ENCODE measurements at places on chromosomes 7 and 10.
A peak's percentile ranks its signal among the peaks of the same experiment; 100 is the strongest.

- DNase-seq, result no peak
Observed at GRCh38 chr7:101983147-101983811, 165.9 kb downstream of the CUX1 start.

- DNase-seq, result peak; percentile 97
Observed at GRCh38 chr7:1169409-1170368, 9.7 kb upstream of the ZFAND2A start.

GRCh38 chr10:71708301-71708703 is 11.3 kb downstream of the C10orf105 start:
- DNase-seq, result peak; percentile 77

DNA sequence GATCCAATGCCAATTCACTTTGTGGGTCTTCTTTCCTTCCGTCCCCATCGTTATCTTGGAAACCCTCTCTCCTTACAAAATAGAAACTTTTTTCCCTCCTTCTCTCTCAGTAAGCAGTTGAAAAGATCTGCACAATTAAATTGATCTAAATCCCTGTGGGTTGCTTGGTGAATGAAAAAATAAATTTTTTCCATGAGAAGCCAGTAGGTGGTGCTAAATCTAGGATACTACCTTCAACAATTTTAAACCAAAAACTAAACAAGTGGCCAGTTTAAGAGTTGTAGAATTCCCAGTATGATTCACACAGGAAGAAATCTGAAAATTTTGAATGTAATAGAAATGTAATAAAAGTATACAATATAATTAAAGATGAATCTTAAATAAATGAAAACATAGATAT is 990.3 kb upstream of the ZNF722 start:
- DNase-seq, result no peak

- DNase-seq, result no peak
Observed at GRCh38 chr7:129775695-129776361, 164.3 kb downstream of the NRF1 start.

- DNase-seq, result no peak
Observed at GRCh38 chr10:93856349-93857145, 37.2 kb upstream of the SLC35G1 start.

GRCh38 chr10:48935577-48935976 is 4.1 kb downstream of the LRRC18 start:
- DNase-seq, result no peak

- no peak for DNase-seq
Observed at GRCh38 chr10:15427843-15428414, 56.8 kb upstream of the FAM171A1 start.

DNA sequence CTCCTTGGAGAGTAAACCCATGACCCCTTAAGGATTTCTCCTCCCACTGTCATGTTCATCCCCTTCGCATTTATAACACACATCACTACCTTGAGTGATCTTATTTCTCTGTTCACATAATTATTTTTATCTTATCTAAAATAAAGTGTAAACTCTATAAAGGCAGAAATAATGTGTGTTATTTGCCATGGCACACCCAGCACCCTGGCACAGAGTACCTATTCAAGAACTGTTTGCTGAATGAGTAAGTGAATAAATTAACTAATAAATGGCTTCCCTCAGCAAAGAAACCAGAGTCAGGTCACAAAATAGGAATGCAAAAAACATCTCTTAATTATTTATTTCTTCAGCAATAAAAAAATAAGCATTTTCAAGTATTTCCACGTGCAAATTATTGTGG is 330.3 kb upstream of the GHITM start:
- DNase-seq, result no peak

DNA sequence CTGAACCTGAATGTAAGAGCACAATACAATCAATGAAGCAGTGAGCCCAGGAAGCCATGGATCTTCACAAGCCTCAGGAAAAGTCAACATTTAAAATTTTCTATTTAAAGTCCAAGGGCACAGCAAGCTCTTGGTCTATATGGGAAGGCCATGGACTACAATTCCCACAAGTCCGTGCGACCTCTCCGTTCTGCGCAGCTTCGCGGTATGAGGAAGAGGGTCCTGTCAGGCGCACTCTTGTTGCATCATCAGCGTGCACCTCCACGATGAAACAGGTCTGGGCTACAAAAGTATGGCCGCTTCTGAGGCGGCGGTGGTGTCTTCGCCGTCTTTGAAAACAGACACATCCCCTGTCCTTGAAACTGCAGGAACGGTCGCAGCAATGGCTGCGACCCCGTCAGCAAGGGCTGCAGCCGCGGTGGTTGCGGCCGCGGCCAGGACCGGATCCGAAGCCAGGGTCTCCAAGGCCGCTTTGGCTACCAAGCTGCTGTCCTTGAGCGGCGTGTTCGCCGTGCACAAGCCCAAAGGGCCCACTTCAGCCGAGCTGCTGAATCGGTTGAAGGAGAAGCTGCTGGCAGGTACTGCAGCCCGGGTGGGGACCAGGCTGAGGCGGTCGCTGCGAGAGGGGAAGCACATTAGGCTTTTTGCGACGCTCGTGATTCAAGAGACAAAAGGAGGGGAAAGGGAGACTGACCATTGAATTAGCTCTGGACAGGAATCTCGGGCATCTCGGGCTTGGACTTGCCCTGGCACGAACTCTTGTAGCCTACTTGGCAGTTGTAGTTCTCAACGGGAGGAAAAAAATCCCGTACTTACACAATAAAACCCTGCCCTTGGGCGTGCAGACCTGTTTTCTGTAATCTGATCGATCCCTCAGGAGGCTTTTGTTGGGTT is at the start of gene TRUB1:
Gene TRUB1, plus strand, starts transcription at position 234 of the 894 bp plus-strand sequence. Its CDS starts 59 bp downstream, at position 293.
- DNase-seq, result peak; percentile 93

- no peak for DNase-seq
Observed at GRCh38 chr10:20988357-20988983, 91.4 kb upstream of the NEBL start.

DNA sequence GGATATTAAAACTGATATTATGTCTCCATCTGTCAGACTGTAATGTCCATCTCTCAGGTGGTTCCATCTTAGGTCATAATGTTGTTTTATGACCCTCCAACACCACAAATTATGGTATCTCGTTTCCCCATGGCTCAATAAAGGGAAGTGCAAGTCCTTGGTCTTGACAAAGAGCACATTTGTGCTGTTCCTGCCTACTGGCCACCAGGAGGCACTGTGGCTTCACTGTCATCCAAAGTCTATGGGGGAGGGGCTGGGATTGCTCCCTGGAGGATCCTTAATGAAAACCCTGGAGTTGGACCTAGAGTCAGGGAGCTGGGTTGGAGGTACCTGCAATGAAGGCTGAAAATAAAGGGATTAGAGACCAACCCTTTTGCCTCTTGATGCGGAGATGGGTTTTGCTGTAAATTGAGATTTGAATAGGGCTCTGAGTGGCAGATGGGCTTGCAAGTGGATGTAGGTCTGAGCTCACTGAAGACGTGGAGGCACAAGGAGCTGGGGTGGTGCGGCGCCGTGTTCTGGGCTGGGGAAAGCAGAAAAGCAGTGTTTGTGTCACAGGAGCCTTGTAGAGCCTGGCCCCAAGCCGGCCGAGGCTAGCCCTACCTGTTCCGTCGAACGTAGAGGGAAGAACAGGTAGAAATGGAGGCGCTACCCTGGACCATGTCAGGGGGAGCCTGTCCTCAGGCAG is 180.5 kb upstream of the PRSS58 start:
- DNase-seq, result peak; percentile 39

DNA sequence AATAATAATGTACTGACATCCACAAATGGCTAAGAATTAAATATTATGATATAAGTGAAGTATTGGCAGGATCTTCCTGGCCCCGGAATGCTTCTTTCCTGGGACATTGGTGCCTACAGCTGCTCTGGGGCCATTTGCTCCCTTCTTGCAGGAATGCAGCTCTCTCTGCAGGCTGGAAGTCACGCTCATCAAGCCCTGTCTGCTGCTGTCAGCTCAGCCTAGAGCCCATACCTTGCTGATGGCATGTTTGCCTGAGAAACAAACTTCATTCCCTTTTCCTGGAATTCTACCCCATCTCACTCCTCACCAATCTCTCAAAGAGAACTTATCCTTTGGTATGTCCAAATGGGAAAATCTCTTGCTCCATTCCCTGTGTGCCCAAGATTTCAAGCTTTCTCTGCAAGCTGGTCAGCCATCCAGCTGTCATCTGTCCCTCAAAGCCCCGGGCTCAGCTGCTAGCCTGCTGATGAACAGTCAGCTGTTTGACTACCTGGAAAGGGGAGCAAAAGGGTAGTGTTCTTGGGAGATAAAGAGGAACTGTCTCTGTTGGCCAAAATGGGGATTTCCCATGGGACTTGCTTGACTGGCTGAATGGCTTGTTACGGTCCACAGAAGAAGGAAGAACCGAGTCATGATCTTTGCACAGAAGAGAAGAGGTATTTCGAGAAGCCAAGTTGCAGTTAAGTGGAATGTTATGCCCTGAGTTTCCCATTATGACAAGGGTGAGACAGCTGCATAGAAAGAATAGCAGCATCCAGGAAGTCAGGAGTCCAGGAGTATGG is 12.0 kb upstream of the RASSF4 start:
- no peak for DNase-seq

- DNase-seq, result no peak
Observed at GRCh38 chr10:121158988-121159579, 307.9 kb downstream of the WDR11 start.

DNA sequence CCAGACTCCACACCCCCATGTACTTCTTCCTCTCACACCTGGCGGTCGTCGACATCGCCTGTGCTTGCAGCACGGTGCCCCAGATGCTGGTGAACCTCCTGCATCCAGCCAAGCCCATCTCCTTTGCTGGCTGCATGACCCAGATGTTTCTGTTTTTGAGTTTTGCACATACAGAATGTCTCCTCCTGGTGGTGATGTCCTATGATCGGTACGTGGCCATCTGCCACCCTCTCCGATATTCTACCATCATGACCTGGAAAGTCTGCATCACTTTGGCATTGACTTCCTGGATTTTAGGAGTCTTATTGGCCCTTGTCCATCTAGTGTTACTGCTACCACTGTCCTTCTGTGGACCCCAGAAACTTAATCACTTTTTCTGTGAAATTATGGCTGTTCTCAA is 4.8 kb downstream of the OR2A25 start:
- no peak for DNase-seq

DNA sequence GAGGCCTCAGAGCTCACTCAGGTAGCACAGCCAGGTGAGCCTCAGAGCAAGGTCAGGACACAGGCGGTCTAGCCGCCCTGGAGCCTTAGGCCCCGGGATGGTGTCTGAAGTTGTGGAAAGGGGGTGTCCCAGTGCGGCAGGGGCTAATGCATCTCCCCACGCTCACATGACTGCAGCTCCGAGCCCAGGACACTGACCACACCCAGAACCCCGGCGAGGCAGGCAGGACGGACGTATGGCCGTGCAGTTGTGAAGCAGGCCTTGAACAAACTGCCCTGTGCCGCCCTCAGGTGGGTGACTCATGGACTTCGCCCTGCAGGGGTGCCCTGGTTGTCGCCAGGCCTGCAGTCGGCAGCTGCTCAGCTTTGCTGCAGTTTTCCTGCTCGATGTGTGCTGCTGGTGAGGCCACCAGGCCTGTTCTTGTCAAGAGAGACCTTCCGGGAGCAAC is 5.0 kb upstream of the PRKAR1B start:
- no peak for DNase-seq

DNA sequence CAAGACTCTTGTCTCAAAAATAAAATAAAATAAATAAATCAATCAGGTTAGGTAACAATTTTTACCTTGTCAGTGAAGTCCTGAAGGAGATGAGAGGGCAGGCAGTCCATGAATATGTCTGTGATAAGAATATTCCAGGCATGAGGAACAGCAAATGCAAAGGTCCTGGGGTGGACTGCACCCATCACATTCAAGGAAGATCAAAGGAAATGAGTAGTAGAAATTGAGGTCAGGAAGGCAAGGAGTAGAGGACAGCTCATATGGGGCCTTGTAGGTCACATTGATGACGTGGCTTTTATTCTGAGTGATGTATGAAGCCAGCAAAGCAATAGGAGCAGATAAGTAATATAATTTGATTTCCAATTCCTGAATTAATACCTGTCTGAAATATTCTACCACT is 76.5 kb upstream of the TCF7L2 start:
- DNase-seq, result no peak

- no peak for DNase-seq
Observed at GRCh38 chr10:77087366-77087765, 550.2 kb downstream of the KCNMA1 start.

- no peak for DNase-seq
Observed at GRCh38 chr10:127736222-127736914, 617 bp upstream of the FOXI2 start.
